Osteoblast (primary cell): ENCODE measurements at places on chromosomes 3 and 15. TPM values are rescaled to one million over a fixed set of nuclear protein-coding genes. Genes with fewer than 3 reads are reported as not detected.
A peak's percentile ranks its signal among the peaks of the same experiment; 100 is the strongest.

DNA sequence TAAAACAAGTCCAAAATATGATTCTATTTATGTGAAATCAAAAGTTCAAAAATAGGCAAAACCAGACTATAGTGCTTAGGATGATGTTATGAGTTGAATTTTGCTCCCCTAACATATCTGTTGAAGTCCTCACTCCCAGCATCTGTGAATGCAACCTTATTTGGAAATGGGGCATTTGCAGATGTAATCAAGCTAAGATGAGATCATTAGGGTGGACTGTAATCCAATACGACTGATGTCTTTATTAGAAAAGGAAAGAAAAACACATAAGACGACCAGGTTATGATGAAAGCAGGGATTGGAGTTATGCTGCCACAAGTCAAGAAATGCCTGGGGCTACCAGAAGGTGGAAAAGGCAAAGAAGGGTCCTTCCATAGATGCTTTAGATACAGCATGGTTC lies 110.5 kb upstream of the CCDC39 start:
- DNase-seq = no peak

GRCh38 chr3:21043139-21043538 lies 707.9 kb downstream of the ZNF385D start:
- DNase-seq = no peak

Gene ZNF80
- total RNA-seq = not detected in 2 replicates

- no peak for DNase-seq
Observed at GRCh38 chr3:127149621-127150310, 43.2 kb upstream of the PRR23E start.

DNA sequence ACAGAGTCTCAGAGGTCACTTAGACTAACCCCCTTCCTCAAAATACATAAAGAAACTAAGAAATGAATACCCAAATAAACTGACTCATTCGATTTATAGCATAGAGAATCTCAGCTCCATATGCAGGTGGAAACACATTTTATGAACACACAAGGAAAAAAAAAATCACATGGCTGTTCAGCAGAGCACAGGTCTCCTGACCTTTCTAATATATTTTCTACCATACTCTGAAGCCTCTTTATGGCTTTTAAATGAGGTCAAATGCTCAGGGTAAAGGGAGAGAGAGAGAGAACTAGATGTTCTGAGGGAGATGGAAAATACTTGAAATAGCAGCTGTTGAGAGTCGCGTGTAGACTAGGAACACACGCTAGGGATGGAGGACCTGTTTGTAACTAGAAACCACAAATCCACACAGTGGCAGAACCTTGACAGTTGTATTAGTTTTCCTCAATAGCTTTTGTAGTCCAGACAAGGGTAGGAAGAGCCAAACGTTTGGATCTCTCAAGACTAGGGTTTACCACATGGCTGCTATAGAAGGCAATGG lies 165.3 kb downstream of the FMN1 start:
- no peak for DNase-seq

GRCh38 chr3:84974347-84974746 lies 15.6 kb downstream of the CADM2 start:
- DNase-seq = no peak

Gene HOMER2
- 7.7 and 11.6 TPM in 2 replicates for total RNA-seq

DNA sequence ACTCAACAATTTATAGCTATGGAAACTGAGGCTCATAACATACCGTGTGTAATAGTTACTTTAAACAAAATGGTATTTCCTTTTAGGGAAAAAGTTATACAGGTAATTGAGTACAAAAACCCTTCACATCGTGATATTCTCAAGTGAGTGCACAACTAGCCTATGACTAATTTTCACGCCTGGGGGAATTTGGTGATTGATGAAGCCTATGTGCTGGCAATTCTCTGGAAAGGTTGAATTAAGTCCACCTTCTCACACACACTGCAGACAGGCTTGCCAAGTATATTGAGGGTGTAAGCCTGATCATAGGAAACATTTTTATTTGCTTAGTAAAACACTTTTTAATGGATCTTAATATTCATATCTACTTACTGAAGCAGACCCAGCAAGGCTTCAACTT lies 41.3 kb upstream of the ROBO2 start:
- DNase-seq = no peak

DNA sequence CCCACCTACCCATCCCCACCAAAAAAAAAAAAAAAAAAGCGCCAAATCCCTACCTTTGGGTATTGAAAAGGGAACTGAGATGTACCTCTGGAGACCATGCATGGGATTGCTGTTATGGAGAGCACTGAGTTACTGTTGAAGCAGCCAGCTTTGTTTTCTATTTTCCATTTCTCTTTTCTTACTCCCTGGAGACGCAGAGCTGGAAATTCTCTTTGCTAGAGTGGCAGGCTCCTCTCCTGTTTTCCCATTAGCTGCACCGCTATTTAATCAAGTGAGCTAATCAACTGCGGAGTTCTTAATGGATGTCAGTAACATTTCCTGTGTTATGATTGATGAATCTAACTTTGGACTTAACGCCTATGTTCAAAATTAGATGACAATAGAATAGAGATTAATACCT lies 136.1 kb upstream of the LMCD1 start:
- DNase-seq = no peak

Gene INO80
- total RNA-seq = 23.5 and 28.0 TPM in 2 replicates

DNA sequence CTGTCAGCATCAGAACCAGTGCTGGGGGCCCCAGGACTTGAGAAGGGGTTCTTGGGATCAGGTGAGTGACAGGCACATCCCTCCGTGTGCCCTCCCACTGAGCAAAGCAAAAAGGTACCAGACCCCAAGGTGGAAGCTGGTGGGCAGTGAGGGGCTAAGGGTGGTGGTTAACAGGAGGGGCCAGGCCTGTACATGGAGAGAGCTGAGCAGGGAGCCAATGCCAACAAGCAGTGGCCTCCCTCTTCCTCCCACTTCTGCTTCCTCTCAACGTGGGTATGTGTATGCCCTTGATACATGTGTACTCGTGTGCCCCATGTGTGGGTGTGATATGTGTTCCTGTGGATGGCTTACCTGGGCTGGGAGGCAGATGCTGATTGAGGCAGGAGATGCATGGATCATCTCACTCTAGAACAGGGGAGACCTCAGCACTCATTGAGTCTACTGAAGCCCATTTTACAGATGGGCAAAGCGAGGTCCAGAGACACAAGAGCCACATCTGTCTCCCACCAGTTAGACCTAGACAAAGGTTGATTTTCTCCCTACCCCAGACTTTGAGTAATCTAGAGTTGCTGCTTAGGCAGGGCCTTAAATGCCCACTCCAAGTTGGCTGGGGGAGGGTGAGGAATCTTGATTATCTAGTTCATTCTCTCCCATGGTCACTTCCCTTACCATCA lies 945 bp downstream of the VIPR1 start:
- peak; percentile 60 for DNase-seq

- peak; percentile 72 for DNase-seq
Observed at GRCh38 chr15:65791335-65792137, 557 bp downstream of the DENND4A start.

Gene OR5K2
- not detected in 2 replicates for total RNA-seq

Gene SPINK8
- total RNA-seq = not detected in 2 replicates

DNA sequence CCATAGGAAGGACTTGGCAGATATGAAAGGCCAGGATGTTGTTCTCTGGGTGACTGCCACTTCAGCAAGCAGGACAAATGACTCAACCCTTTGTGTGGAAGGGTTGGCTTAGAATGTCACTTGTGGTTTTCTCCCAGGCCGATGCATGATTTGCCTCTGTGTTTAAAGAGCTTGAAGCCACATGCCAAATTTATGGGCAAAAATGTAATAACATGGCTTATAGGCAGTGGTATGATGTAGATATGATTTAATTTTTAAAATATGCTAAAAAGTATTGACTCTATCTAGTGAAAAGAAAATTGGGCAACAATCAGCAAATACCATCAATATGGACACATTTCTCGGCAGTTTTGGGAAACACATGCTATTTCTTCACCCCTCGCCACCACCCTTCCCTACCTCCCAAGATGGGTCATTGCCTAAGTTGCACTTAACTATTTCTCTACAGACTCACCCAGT lies 114.6 kb downstream of the CYP19A1 start:
- peak; percentile 85 for DNase-seq

Gene PLSCR4
- total RNA-seq = 54.6 and 77.8 TPM in 2 replicates

DNA sequence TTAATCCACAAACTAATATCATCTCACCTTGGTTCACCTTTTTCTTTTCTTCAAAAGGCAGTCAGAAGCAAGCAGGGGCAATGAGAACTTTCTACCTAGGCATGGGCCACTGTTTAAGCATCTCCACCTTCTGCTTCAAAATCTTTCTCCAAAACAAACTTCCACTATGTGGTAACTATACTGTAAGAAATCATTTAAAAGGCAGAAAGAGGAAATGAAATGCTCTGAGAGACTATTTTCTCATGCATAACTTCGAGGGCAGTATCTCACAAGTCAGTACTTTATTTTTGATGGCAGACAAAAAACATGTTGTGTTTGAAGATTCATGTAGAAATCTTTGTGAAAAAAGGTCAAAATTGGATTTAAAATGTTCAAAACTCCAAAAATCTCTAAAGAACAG lies 419.7 kb downstream of the ZBTB20 start:
- no peak for DNase-seq

DNA sequence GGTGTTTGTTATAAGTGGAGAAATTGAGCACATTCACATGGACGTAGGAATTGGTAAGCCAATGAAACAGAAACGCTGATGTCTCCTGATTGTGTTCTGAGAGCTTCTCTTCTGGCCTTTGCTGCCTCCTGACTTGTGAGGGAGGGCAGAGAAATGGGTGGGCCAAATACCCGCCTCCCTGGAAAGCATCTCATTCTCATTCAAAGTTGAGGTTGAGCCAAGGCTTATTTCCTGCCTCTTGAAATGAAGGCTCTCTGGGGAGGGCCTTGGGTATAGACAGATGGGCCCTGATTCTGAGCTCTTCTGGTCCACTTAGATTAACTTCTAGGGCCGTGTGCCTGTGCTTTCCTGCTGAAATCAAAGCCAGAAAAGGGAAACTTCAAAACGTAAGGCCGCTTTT lies 57.4 kb upstream of the MYZAP start:
- DNase-seq = no peak

GRCh38 chr15:59116141-59116540 lies 11.2 kb downstream of the CCNB2 start:
- no peak for DNase-seq

Gene CLDND1
- total RNA-seq = 59.2 and 74.2 TPM in 2 replicates

GRCh38 chr15:54599386-54599785 lies 597.4 kb downstream of the RSL24D1 start:
- no peak for DNase-seq

DNA sequence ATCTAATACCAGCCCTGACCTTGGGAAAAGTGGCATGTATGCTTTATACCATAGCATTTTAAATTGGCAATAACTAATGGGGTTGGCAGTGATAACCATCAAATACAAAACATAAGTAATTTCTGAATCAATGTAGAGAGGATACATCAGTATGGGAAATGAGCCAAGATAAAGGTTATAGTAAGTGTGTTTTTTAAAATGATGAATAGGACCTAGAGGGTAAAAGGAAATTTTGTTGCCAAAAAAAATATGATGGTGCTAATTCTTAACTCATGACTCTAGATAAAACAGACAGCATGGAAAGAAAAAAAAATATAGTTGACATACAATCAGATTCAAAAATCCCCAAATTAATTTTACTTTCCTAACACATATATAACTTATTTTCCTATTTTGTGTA lies 75.4 kb upstream of the ROBO1 start:
- DNase-seq = no peak

DNA sequence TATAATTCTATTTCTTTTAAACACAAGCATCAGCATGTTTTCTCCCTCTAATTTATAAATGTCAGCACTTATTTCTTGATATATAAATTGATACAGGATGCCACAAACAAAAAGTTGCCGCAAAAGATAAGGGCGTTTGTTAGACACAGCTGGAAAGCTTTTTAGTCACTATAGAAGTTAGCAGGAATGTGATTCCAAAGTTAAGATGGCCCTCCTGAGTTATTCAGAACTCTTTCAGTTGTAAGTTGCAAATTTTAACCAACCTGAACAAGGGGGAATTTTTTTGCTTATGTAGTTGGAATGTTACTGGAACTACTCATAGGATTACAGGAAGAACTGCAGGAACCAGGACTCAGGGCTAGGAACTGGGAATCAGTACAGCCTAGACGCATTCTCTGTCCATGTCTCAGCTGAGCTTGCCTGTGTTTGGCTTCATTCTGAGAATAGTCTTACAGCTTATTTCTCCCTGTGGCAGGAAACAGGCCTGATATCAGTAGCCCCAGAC lies 166.3 kb downstream of the VGLL4 start:
- DNase-seq = peak; percentile 93

DNA sequence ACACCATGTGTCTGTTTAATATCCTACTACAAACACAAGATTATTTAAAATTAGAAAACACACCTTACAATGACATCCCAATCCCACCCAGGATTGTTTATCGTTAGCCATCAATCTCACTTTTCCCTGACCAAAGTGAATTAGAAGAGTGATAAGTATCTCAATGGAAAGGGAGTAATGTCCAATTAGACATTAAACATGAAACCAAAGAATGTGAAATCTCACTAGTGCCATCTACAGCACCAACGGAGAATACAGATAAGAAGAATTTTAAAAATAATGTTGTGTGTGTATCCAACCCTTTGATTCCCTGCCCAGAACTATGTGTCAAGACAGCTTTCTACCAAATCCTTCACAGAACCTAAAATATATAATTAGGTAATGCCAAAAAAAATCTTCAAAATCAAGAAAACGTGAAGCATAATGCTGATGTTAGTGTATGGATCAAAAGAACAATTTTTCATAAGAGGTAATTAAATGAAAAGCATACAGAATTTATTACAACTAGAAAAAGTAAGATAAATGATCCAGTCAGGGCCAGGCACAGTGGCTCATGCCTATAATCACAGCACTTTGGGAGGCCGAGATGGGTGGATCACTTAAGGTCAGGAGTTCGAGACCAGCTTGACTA lies 64.2 kb downstream of the SCAPER start:
- peak; percentile 53 for DNase-seq

- DNase-seq = no peak
Observed at GRCh38 chr15:96746665-96747064, 416.2 kb downstream of the NR2F2 start.

DNA sequence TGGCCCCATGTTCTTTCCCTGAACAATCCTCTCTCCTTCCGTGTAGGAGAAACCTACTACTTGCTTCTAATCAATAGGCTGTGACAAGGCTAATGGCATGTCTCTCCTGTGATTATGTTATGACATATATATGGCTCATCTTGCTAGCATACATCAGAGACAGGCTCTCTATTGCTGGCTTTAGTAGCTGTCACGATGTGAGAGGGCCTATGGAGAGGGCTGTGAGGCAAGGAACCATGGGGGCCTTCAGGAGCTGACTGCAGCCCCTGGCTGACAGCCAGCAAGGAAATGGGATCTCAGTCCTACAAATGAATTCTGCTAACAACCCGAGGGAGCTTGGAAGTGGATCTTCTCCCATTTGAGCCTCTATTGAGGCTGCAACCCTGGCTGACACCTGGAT lies 96.3 kb downstream of the EOMES start:
- DNase-seq = no peak

Gene GCSAM
- under 0.01 and 0.36 TPM in 2 replicates for total RNA-seq

GRCh38 chr15:85874236-85874635 lies 79.5 kb upstream of the KLHL25 start:
- no peak for DNase-seq

Gene CLRN1
- not detected in 2 replicates for total RNA-seq
